ENCODE measurements at places on chromosomes 11 and 22. TPM values are rescaled to one million over a fixed set of nuclear protein-coding genes. Genes with fewer than 3 reads are reported as not detected.

DNA sequence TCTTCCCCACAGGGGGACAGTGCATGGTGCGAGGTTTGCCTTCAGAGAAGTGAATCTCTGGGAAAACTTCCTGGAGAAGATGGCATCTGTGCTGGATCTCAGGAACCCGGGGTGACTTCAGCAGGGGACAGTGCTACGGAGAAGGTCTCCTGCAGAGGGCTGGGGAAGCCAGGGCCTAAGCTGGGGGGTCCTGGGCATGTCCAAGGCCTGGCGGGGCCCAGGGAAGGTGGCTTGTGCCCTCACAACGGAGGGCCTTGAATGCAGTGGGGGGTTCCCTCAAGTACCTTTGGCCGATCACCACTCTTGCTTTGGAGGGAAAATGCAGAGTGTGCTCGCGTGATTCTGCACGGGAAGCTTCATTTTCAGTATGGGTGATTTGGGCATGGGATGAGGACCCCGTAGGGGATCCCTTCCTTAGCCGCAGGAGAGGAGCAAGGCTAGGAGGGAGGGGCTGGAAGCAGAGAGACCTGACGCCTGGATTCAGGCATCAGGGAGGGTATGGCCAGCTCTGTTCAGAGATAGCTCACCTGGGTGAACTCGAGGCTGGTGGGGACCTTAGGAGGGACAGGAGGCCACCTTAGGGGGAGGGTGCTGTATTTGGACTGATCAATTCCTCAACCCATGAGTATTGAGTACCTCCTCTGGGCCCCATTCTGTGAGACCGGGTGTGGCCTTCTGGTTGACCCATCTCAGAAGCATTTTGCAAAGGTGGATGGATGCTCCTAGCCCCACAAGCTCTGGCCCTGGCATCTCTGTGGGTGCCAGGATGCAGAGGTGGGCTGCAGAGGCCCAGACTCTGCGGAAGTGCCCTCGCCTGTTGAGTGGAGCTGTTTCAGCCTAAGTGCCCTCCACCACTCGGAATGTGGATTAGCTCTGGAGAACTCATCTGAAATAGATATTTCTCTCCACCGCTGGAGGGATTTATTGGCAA, 529.4 kb downstream of the TBC1D22A start:
- H3K4me3 ChIP-seq, result no peak overlapping the region
- H3K27ac ChIP-seq, result no peak overlapping the region
- peaks cover 64% of the 10 kb centered on the region for H3K27me3 ChIP-seq
- no peaks in the 10 kb centered on the region for H3K4me1 ChIP-seq
- H3K36me3 ChIP-seq, result no peaks in the 10 kb centered on the region
- DNase-seq, result no peak

DNA sequence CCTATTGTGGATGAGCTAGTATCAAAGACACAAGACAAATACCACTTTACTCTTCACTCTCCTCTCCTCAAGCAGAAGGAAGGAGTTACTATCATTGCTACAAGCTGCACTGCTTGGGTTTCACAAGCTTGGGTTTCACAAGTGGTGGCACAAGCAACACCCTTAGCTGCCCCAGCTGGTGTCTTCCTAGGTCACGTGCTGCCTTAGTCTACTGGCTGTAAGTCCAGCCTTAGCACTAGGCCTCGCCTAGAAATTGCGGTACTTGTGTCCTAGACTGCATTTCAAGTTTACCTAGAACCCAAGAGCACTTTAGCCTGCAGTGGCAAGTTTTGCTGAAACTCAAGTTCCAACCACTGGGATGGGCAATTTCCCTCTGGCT, 86.6 kb downstream of the EHF start:
- no peak for DNase-seq
- no peaks in the 10 kb centered on the region for H3K27me3 ChIP-seq
- no peak overlapping the region for H3K27ac ChIP-seq

- H3K36me3 ChIP-seq, result no peaks in the 10 kb centered on the region
- H3K4me1 ChIP-seq, result no peaks in the 10 kb centered on the region
- no peak overlapping the region for H3K27ac ChIP-seq
- H3K27me3 ChIP-seq, result no peaks in the 10 kb centered on the region
Observed at GRCh38 chr11:81237139-81237538, 1496.5 kb downstream of the FAM181B start.

TRIM21 gene
- 8.4 TPM for total RNA-seq

- H3K27ac ChIP-seq, result no peak overlapping the region
- H3K4me3 ChIP-seq, result no peak overlapping the region
- DNase-seq, result no peak
- H3K36me3 ChIP-seq, result no peaks in the 10 kb centered on the region
- H3K27me3 ChIP-seq, result no peaks in the 10 kb centered on the region
- no peaks in the 10 kb centered on the region for H3K4me1 ChIP-seq
Observed at GRCh38 chr11:40029391-40029790, 1430.1 kb downstream of the LRRC4C start.

GPR83 gene
- 0.25 TPM for total RNA-seq

DNA sequence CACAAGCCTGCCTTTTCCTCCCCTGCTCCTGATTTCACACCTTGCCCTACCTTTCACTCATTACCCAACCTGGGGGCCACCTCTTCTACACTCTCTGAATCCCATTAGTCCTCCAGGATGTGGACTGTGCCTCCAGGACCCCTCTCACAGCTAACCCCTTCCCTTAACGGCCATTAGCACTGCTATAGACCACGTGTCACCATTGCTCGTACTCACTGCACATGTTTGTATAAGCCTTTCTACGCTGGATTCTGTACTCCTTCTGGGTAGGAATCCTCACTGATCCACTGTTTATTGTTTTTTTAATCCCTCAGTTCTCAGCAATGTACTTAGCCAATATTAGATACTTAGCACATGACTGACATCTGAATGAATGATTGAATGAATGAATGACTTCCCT, 40.9 kb downstream of the KIRREL3 start:
- no peaks in the 10 kb centered on the region for H3K36me3 ChIP-seq
- H3K27me3 ChIP-seq, result peaks cover 25% of the 10 kb centered on the region

CBLIF gene
- total RNA-seq, result not detected

DNA sequence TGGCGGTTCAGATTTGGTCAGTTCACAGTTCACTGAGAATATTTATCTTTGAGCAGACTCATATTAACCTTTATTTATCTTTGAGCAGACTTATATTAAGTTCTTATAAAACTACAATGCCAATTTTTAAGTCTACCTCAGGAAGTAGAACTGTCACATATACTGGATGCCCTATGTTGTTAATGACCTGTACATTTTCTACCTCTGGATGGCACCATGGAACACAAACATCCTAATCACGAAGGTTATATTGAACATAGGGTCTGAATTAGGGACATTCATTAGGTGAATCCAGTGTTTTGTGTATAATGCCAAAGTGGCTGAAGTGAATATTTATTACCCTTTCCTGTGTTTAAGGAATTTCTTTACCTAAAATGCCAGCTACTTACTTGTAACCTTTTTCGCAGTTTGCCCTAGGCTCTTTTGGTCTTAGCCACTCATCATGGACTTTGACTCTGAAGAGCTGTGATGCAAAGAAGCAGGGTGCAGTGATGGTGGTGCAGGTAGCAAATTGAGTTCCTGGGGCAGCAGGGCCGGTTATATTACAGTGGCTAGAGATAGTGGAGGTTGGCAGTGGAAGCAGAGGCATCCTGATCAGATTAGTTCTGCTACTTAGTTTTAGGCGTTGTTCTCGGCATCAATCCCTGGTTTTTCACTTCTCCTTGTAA, 71.8 kb downstream of the STIM1 start:
- H3K27me3 ChIP-seq, result no peaks in the 10 kb centered on the region
- no peaks in the 10 kb centered on the region for H3K36me3 ChIP-seq
- no peak for DNase-seq
- H3K4me1 ChIP-seq, result peaks cover 24% of the 10 kb centered on the region
- no peak overlapping the region for H3K27ac ChIP-seq
- H3K4me3 ChIP-seq, result no peak overlapping the region

DNA sequence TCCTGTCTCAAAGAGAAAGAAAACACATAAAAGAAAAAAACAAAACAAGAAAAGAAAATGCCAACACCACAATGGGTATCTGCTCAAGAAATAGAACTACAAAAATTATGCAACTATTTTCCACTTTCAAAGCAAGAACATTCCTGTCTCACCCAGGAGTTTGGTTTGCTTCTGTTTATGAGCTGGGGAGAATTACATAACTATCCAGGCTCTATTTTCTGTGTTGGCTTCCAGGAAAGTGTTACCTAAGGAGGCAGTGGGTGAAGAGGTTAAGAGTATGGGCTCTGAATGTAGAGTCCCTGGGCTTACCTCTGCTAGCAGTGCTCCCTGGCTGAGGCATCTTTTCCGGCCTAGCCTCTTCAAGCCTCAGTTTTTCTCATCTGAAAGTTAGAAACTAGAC, 426.7 kb downstream of the MIAT start:
- no peak overlapping the region for H3K4me3 ChIP-seq
- H3K4me1 ChIP-seq, result no peaks in the 10 kb centered on the region
- H3K36me3 ChIP-seq, result no peaks in the 10 kb centered on the region
- peaks cover 89% of the 10 kb centered on the region for H3K27me3 ChIP-seq
- no peak overlapping the region for H3K27ac ChIP-seq

C11orf86 gene
- total RNA-seq, result not detected

FAM181B gene
- total RNA-seq, result 0.19 TPM

DNA sequence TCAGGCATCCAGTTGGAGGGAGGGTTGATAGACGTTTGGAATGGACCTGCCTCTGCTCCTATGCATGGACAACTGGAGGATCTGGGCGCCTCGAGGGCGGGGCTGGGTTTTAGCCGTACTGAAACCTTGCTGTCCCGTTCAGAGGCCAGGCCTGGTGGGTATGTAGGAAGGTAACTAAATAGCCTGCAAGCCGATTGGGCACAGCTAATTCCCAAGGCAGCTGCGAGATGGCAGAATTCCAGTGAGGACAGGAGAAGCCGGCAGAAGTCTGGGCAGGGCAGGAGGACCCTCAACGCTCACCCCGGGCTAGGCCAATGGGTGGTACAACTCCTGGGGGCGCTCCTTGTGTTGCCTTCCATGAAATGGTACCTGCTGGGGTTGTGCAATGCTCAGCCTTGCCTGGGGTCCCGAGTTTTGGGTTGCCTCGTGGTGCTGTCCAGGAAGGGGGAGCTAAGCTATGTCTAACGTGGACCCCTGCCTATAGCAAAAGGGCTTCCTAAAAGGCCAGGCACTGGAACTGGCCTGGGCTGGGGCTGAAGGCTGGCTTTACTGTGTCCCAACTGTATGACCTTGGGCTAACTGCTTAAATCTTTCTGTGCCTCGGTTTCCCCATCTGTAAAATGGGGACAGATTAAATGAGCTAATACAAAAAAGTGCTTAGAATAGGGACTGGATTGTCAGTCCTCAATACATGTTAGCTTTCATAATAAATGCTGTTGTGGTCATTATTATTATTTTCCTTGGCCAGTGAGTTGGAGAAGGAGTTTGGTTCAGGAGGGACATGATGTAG, 30.1 kb upstream of the CD82 start:
- H3K4me3 ChIP-seq, result no peak overlapping the region
- H3K27me3 ChIP-seq, result peaks cover 5% of the 10 kb centered on the region
- no peaks in the 10 kb centered on the region for H3K36me3 ChIP-seq
- peaks cover 11% of the 10 kb centered on the region for H3K4me1 ChIP-seq
- no peak overlapping the region for H3K27ac ChIP-seq

B3GAT1 gene
- total RNA-seq, result 0.08 TPM

DNA sequence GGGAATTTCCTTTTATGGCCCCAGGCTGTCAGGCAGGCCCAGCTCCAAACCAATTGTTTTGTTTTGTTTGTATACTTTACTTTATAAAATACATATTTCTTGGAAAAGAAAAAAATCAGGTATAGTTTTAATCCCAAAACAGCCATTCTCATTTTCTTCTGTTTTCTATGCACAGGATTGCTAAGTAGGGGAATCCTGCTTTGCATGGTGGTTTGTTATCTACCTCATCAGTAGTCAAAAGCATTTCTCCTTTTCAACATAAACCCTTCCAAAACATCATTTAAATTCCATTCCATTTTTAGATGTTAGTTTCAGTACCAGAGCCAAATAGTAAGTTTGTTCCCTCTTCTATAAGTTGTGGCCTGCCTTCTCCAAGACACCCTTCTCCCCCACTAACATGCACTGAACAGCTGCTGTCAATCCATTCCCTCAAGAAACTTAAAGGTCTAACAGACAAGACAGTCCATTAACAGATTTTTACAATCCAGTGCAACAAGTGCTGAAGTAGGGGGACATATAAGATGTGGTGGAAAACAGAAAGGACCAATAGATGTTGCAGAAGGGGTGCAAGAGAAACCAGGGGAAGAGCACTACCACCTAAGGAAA, 3.7 kb downstream of the ILK start:
- H3K27ac ChIP-seq, result peak overlapping the region; percentile 98
- peak overlapping the region; percentile 90 for H3K4me3 ChIP-seq
- no peak for DNase-seq
- H3K4me1 ChIP-seq, result peaks cover 93% of the 10 kb centered on the region

GRCh38 chr11:13111813-13112130, 102.7 kb downstream of the RASSF10 start:
- peak overlapping the region; percentile 12 for H3K27ac ChIP-seq
- peaks cover 18% of the 10 kb centered on the region for H3K4me1 ChIP-seq
- no peaks in the 10 kb centered on the region for H3K36me3 ChIP-seq
- H3K27me3 ChIP-seq, result no peaks in the 10 kb centered on the region
- H3K4me3 ChIP-seq, result no peak overlapping the region

- H3K27ac ChIP-seq, result no peak overlapping the region
- no peak for DNase-seq
- peaks cover 52% of the 10 kb centered on the region for H3K27me3 ChIP-seq
- no peak overlapping the region for H3K4me3 ChIP-seq
Observed at GRCh38 chr22:48106715-48107259, 1344.3 kb downstream of the TBC1D22A start.

GRCh38 chr22:50465066-50465930, 9.5 kb downstream of the SBF1 start:
- no peak overlapping the region for H3K4me3 ChIP-seq
- peaks cover 23% of the 10 kb centered on the region for H3K4me1 ChIP-seq
- DNase-seq, result no peak
- H3K36me3 ChIP-seq, result peaks cover 78% of the 10 kb centered on the region
- no peaks in the 10 kb centered on the region for H3K27me3 ChIP-seq

DNA sequence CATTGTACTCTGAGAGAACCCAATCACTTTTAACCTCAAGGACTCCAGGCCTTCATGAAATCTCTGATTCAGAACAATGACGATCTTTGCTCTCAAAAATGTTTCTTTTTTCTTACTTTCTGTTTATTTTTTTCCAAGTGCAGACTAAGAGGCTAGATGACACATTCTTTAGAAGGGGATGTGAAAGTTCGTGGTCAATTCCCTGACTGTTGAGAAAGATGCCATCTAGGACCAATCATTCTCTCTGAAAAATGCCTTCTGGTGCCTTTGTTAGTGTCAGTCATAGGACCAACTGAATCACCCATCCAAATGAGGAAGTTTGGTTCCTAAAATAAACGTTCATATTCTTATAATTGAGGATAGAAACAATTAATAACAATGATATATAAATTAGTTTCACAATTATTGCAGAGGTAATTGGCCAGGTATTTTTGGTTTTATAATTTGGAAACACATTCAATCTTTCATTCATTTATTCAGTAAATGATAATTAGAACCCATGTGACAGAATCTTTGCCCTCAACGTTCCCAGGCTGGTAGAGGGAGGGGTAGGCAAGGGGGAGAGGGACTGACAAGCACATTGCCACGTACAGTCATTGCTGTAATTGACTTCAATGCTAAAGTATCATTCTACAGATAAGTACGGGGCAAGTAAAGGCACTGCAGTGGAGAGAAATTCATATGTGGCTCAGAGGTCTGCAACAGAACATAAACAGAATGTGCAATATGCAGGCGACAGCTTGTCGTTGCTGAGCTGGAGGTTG, 333.4 kb upstream of the MPPED2 start:
- no peak overlapping the region for H3K4me3 ChIP-seq
- no peaks in the 10 kb centered on the region for H3K36me3 ChIP-seq
- H3K4me1 ChIP-seq, result no peaks in the 10 kb centered on the region
- no peak for DNase-seq
